ENCODE measurements at places on chromosomes 2 and 18. TPM values are rescaled to one million over a fixed set of nuclear protein-coding genes. Genes with fewer than 3 reads are reported as not detected.
A peak's percentile ranks its signal among the peaks of the same experiment; 100 is the strongest.

CCDC85A gene
- 16.2 TPM for total RNA-seq

RIT2 gene
- total RNA-seq: not detected

C2orf72 gene
- not detected for total RNA-seq

DNA sequence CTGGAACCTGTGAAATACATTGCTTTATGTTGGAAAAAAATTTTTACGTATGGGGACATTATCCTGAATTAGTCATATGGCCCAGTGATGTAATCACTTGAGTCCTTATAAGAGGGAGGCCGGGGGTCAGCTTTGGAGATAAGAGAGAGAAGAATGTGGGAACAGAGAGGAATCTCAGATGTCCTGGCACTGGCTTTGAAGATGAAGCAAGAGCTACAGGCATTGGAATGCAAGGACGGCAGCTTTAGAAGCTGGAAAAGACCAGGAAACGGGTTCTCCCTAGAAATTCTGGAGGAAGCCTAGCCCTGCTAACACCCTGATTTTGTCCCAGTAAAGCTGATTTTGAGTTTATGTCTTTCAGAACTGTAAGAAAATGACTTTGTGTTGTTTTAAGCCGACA is 1129.9 kb upstream of the GYPC start:
- DNase-seq: no peak

DNA sequence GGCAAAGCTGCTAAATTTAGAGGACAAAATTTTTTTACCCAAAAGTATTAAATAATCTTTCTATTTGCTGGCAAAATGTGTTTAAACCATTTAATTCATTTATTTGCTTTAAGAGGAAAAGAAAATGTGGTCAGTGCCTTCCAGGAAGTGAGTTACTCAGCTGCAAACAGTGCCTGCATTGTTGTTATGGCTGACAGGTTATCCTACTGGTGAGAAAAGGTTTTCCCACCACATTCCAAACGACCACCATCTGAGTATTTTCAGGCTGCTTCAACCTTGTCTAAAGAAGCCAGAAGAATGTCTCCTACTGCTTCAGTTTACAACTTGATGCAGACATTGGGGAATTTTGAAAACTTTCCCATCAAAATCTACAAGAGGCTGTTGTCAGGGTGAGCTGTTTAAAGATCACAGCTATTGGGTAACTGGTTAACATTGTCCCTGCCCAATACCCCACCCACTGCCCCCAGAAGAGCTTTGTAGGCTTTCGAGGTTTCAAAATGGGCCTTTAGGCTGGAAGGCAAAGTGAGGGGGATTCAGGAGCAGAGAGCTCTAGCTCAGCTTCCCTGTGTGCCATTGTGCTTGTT is 461.3 kb upstream of the FANCL start:
- peak; percentile 11 for DNase-seq

DNA sequence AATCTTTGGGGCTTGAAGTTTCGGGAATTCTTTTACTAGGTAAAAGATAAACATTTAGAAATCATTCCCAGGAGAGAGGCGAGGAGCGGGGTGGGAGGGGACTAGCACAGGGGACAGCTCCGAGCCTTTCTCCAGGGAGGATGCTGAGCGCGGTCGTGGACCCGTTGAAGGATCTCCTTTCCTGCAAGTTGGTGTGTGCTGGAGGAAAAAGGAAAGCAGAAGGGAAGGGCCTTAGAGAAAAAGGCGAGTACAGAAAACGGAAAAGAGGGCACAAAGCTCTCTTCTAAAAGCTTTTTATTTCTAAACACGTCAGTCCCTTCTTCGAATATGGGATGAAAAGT is 640 bp downstream of the SLC39A6 start:
- no peak for DNase-seq

GRCh38 chr2:46984040-46984439 is 68.4 kb upstream of the MCFD2 start:
- no peak for DNase-seq
